Jurkat, Clone E6-1 (cell line): ENCODE measurements at places on chromosomes 12 and 14.

GRCh38 chr12:47085815-47086252 lies 6.1 kb upstream of the AMIGO2 start:
- DNase-seq, result no peak

GRCh38 chr12:95874452-95874851 lies 15.7 kb downstream of the SNRPF start:
- DNase-seq, result no peak

DNA sequence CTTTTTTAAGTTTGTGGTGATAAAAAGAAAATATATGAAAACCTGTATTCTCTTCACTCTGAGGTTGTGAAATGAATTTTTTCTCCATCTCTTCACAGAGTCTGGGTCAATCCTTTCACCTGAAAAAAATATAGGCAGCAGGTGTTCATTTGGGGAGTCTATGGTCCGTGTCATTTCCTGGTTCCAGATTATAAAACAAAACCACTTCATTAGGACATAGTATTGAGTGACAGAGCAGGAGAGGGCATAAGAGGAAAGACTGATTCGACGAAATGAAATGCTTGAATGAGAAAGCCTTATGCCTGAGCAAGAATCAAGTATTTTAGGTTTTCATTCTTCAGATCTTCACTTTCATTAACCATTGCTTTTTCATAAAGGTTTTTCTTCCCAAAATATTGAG lies 51.8 kb upstream of the NUAK1 start:
- DNase-seq, result no peak

DNA sequence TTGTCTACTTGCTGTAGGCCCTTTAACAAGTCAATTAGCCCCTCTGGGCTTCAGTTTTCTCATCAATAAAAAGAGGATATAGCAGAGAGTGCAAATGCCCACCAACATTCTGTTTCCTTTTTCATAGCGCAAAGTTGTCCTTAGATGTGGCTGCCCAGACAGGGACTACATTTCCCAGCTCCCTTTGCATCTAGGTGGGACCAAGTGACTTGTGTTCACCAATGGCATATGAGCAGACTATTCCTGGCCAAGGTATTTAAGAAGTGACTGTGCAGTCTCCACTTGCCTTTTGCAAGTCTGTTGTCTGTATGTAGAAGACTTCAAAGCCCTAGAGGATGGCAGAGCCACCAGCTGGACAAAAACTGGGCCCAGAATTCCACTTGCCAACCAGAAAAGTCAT lies 59.7 kb downstream of the DAO start:
- DNase-seq, result peak; percentile 54

- no peak for DNase-seq
Measured at GRCh38 chr14:37237094-37237493, 39.4 kb downstream of the MIPOL1 start.

DNA sequence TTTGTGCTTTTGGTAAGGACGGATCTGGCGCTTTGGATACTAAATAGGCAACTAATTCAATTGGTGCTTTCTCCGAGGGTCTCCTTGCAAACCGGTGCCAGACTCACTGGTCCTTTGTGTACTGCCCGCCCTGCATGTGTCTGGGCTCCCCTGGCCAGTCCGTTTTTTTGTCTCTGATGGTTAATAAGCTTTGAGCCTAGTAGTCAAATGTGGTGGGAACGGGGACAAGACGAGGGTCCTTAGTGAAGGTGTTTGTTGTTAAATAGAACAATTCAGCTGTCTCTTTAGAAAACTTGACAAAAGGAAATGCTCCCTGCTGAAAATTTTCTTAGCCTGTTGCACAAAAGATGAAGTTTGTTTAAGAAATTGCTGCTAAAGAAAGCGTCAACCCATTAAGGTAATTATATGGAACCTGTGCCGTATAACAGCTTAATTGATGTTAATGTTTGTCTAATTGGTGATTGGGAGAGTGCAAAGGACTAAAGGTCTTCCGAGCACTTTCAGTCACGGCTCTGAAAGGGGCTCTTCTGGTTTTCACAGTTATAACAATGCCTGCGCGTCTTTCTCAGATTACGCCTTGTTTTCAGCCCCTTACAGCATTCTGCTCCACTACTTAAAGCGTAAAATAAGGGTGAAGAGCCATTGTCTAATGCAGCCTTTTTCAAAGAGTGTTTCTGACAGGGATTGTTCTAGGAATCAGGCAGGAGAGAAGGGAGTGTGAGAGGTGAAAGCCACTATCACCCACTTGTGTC lies 537.4 kb downstream of the PRKD1 start:
- no peak for DNase-seq

DNA sequence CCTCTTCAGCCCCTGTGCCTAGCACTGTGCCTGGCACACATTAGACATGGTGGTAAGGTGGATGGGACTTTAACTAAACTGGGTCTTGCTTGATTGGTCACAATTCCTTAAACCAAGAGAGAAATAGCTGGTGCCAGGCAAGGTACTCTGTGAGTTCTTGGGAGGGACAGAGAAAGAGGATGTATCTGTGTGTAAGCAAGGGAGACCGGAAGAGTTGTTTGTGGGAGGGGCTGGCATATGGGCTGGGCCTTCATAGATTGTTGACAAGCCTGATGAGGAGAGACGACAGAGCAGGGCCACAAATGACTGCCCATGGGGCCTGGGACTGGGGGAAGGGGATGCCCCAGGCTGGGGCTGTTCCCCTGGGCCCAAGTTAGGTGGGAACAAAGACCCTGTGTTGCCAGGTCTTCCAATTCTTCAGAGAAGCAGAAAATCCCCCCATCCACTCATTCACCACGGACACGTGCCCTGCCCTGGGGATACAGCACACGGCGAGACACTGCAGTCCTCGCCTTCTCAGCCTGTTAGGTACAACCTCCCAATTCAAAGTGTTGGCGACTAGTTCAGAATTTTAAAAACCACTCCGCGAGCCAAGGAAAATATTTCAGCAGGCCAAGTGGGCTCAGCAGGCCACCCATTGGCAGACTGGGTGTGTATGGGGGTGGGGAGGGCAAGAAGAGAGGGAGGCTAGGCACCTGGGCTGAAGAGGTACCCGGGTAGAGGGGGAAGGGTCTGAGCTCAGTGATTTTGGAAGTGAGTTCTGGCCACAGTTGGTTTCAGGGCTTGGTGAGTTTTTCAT lies 11.4 kb upstream of the CYP46A1 start:
- DNase-seq, result no peak

DNA sequence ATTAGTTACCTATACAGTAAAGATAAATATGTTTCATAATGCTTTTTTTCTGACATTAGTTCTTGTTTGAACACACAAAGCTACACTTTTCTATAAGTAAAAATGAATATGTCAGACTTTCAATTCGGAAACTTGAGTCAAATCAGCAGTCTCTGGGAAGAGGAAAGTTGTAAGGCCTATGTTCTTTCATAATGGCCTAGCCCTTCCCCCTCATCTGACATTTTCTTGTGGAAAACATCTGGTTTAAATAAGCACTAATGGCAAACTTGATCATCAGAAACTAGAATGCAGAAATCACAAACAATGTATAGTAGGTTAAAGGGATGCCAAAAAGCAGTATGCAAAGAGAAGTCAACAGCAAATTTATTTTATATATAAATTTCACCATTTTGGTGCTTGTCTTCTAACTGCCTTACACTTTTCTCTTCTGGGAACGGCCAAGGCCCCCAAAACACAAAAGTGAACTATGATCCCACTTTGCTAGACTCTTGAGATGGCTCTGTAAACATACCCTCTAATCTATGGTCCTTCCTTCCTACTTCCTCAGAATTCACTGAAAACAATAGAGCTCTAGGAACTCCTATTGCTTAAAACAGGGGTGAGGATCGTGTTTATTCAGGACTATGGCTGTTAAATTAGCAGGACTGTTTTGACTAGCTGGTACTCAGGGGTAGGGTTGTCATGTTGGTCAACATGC lies 444.1 kb downstream of the RAD51B start:
- no peak for DNase-seq

DNA sequence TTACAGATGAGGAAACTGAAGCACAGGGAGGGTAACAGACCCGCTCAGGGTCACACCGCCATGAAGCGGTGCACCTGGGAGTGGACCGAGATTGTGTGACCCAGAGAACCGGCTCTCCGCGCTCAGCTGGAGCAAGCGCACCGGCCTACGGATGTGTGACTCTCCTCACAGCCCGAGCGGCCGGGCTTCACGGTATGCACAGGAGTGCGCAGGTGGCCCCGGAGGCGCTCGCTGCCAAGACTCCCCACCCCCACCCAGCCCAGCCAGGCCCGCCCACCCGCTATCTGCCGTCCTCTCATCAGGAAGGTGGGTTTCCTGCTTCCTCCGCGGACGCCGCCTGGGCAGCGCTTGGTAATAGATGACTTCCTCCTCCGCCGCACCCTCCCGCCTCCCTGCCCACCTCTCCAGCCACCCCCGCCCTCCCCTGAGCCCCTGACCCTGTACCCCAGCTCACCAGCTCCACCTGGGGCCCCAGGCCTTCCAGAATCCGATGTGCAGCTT lies 110.7 kb downstream of the NCOR2 start:
- DNase-seq, result no peak

- no peak for DNase-seq
Measured at GRCh38 chr14:93959239-93960107, 16.9 kb downstream of the ASB2 start.

DNA sequence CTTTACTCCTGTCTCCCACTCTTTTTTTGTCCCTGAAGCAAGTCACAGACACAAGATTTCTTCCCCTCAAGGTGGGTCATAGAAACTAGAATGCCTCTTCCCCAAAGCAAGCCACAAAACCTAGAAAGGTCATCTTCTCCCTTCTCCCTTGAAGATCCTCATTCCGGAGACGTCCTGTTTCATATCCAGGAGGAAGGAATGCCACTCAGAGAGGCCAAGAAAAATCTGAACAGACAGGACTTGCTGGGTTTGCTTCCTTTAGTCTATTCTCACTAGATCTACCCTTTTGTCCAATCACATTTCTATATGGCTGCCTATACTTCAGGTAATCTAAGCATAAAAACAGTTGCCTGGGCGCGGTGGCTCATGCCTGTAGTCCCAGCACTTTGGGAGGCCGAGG lies 23.7 kb downstream of the SLC6A15 start:
- DNase-seq, result no peak

- no peak for DNase-seq
Measured at GRCh38 chr12:127172861-127173260, 1094.1 kb upstream of the TMEM132C start.

- no peak for DNase-seq
Measured at GRCh38 chr14:96162265-96162664, 42.4 kb upstream of the BDKRB2 start.

- no peak for DNase-seq
Measured at GRCh38 chr12:9992296-9992695, 6.6 kb downstream of the CLEC1B start.

DNA sequence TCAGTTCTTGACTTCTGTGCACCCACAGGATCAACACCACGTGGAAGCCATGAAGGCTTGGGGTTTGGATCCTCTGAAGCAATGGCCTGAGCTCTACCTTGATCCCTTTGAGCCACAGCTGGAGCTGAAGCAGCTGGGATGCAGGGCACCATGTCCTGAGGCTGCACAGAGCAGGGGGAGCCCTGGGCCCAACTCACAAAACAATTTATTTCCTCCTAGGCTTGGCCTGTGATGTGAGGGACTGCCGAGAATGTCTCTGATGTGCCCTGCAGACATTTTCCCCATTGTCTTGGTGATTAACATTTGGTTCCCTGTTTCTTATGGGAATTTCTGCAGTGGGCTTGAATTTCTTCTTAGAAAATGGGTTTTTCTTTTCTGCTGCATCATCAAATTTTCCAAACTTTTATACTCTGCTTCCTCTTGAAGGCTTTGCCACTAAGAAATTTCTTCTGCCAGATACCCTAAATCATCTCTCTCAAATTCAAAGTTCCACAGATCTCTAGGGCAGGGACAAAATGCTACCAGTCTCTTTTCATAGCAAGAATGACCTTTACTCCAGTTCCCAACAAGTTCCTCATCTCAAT lies 288.2 kb downstream of the CCDC59 start:
- DNase-seq, result no peak

DNA sequence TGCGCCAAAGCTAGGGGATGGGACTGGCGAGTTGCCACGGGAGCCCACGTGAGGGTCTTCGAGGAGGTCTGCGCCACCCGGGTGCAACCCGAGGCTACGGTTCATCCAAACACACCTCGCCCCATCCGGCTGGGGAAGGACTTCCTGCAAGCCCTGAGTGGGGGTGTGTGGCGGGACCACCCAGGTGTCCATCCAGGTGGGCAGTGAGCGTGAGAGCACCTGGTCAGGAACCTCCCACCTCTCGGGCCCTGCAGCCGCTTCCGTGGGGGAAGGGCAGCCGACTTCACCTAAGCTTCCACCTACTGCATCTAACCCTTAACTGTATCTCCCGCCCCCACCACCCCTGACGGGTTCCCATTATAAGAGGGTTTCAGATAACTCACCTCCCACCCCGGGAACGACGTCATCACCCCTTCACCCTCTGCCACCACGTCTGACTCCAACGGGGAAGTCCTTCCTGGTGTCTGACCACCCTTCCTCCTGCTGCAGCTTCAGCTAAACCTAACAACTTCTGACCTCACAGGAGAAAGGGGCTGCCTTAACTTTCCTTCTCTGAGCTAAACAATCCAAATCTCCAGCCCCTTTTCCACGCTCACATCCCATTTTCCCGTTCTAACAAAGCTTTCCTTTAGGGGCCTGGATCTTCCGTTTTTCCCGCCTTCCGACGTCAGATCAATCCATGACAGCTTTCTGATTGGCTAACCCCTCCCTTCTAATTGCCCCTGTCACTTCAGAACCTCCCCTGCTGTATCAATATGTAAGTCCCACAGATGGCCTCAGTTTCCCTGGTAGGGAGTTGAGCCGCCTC lies 27.4 kb upstream of the SMUG1 start:
- peak; percentile 29 for DNase-seq

- DNase-seq, result no peak
Measured at GRCh38 chr12:121531356-121531750, 49.5 kb downstream of the KDM2B start.

GRCh38 chr12:98374007-98374406 lies 141.4 kb upstream of the TMPO start:
- DNase-seq, result peak; percentile 53

- DNase-seq, result no peak
Measured at GRCh38 chr12:19938031-19938430, 430.3 kb upstream of the PDE3A start.

DNA sequence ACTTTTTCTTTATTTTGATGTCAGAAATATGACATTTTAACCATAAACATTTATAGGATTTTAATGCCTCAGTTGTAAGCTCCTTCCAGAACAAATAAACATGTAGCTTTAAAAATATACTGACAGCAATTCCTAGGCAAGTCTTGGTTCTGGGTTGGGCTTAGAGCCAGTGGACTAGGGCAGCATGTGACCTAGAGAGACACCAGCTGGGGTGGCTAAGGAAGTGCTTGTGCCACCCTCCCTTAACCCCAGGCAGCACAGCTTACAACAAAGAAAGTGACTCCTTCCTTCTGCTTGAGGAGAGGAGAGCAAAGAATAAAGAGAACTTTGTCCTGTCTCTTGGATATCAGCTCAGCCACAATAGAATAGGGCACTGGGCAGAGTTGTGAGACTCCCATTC lies 61.6 kb upstream of the KTN1 start:
- no peak for DNase-seq

DNA sequence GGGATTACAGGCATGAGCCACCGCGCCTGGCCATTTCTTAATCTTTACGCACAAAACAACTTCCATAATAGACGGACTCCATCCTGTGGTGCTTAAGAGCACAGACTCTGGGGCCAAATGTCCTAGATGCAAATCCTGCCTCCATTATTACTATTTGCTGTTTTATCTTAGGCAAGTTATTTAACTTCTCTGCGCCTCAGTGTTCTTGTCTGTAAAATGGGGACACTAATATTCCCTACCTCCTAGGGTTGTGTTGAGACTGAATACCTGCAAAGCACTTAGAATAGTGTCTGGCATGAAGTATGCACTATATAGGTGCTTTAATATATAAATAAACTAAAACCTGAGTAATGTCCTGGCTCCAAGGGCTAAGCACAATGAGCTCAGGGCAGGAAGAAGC lies 76.4 kb downstream of the CLIP1 start:
- no peak for DNase-seq

GRCh38 chr12:6177642-6178358 lies 22.4 kb upstream of the CD9 start:
- no peak for DNase-seq
